GOT3 (cell line): ENCODE measurements at places on chromosomes 13 and 19.

DNA sequence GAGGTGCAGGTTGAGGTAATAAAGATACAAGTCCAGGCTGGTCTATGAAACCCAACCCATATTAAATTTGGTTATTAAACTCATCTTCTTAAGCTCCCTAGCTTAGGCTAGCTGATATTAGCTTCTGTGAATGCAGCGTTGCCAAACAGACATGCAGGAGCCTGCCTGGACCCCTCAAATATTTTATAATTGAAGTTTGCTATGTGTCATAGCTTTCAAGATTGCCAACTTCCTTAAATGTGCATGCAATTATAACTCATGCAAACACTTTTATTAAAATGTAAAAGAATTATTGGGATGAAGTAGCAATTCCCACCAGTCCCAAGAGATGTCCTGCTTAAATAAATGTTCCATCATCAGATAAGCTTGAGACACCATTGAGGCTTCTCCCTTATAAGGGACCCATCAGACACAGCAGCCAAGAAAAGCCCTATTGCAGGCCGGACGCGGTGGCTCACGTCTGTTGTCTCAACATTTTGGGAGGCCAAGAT is 51.3 kb downstream of the MBNL2 start:
- no peak for DNase-seq

DNA sequence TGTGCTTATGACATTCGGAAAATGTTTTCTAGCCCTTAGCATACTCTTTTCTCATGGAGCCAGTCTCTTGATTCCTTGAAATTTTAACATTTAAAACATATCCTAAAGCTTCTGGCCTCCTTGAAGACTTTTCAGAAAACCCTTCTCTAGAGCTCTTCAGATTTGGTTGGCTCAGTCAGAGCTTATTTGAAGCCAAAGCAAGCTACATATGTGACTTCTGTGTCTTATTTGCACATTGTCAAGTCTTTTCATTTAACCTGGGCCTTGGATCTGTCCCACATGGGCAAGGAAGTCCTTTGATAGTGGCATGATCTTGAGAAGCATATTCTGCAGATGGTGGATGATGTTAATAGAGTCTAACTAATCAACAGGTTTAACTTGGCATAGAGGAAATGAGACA is 116.5 kb downstream of the LACC1 start:
- no peak for DNase-seq

DNA sequence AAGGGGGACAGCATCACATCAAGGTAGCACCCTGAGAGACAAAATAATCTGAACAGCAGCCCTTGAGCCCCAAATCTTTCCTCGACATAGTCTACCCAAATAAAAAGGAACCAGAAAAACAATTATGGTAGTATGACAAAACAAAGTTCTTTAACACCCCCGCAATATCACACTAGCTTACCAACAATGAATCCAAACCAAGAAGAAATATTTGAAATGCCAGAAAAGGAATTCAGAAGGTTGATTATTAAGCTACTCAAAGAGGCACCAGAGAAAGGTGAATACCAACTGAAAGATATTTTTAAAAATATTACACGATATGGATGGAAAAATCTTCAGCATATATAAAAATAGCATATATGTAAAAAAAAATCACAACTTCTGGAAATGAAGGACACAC is 252.9 kb upstream of the SLITRK6 start:
- DNase-seq: no peak

GRCh38 chr19:5977222-5977784 is 637 bp downstream of the RANBP3 start:
- no peak for DNase-seq

DNA sequence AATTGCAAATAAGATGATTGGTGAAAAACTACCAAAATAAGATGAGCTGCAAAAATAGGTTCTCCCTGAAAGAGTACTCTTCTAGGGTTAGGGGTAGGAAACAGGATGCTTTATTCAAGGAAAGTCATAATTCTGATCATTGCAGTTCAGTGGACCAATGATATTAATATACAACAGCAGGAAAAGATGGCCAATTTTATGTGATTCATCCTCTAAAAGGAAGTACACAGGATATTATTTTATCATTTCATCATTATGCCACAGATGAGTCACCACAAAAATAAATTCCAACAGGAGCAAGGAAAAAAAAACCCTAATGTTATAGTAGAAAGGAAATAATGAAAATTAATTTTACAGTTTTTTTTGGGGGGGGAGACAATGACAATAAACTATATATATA is 205.0 kb downstream of the NALCN start:
- DNase-seq: no peak

DNA sequence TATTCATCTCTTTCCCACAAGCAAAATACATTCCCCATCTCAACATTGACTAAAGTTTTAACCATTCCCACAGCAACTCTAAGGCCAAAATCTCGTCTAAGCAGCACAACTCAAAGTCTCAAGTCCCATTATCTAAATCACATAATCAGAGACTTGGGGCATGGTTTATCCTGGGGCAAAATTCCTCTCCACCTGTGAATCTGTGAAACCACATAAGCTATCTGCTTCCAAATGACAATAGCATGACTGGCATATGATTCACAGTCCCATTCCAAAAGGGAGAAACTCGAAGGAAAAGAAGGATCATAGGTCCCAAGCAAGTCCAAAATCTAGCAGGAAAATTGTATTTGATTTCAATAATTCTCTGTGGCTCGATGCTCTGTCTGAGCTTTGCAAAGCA is 73.0 kb downstream of the ANKRD10 start:
- DNase-seq: no peak

DNA sequence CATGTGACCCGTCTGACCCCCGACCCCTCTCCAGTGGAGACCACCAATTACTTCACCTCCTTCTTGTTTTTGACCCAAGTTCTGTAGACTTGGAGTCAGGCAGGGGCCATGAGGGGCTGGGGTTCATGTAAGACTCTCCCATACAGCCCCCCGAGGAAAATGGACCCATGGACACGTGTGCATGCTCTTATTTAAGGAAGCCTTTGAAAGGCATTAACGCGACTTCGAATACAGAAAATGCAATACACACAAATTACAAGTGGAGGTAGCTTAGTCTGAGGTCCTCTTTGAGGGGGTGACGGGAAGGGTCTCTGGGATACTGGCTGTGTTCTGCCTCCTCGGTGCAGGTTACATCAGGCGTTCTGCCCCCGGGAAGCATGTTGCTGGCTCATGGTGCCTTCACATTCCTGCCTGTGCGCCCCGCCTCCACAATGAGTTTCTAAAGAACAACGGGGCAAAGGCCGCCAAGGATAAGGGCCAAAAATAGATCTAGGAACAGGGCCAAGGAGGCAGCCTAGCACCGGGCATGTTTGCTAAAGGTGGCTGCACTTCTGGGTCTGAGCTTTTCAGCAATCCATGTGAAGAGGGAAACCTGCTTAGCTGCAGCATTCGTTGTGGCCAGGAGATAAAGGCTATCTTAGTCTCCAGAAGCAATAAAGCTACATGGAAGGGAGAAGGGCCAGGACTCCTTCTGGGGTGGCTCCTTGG is 54.5 kb downstream of the RAB20 start:
- DNase-seq: no peak
